Osteoblast (primary cell): ENCODE measurements at places on chromosomes 7 and 10.

DNA sequence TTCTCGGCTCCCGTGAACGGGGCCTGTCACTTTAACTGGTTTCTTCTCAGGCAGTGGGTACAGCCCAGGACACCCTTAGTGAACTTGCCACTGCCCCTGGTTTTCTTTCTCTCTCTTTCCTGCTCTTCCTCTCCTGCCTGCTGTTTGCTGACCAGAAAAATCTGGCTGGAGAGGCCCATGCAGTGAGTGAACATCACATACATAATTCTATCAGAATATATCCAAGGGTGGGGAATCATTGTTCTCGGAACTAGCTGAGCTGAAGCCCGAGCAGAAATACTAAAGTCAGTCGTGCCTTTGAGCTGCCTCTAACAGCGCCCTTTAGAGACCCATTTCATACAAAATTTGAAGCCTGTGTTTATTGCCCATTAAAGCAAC, 501.5 kb upstream of the GALNT17 start:
- DNase-seq = no peak

GRCh38 chr7:1510780-1511154, 6.6 kb upstream of the INTS1 start:
- no peak for DNase-seq

GRCh38 chr10:131154306-131155025, 157.1 kb downstream of the TCERG1L start:
- no peak for DNase-seq

DNA sequence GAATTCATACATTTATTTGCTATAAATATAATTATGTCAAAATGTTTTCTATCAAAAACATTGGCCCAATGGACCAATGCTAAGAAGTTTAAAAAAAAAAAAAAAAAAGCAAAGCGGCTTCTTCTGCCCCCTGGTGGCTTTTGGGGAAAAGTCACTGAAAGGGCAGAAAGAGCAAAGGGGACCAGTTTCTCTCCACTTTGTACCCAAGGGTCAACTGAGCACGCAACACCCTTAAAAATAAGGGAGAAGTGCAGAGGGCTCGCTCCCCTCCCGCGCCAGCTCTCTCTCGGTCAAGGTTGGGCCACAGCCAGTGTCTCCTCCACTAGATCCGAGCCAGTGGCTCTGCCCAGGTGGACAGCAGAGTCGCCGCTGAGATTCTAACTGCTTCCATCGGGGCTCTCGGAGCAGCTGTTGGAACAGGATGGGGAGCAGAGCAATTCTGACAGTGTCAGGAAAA, 136.4 kb upstream of the FGFR2 start:
- DNase-seq = peak; percentile 87

- no peak for DNase-seq
Measured at GRCh38 chr10:129914153-129914855, 49.8 kb downstream of the EBF3 start.

- DNase-seq = no peak
Measured at GRCh38 chr10:109937460-109938065, 14.3 kb upstream of the XPNPEP1 start.

GRCh38 chr10:62719061-62719460, 85.5 kb upstream of the ADO start:
- DNase-seq = no peak

DNA sequence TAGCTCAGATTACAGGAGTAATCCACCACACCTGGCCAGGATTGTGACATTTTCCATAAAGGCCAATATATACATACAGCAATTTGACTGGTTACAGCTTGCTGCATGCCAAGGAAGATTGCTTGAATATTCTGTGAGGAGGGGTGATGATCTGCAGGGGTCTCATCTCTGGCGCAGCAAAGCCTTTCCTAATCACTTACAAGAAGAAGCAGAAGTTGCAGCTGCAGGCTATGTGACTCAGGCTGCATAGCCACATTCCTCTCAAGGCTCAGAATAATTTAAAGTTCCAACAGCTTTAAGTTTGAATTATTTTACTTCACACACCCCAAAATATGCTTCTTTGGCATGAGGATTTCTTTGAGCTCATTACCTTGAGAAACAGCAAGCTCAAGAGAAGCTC, 11.4 kb upstream of the RASGEF1A start:
- DNase-seq = no peak

- no peak for DNase-seq
Measured at GRCh38 chr10:17427666-17428350, 26.6 kb downstream of the ST8SIA6 start.

DNA sequence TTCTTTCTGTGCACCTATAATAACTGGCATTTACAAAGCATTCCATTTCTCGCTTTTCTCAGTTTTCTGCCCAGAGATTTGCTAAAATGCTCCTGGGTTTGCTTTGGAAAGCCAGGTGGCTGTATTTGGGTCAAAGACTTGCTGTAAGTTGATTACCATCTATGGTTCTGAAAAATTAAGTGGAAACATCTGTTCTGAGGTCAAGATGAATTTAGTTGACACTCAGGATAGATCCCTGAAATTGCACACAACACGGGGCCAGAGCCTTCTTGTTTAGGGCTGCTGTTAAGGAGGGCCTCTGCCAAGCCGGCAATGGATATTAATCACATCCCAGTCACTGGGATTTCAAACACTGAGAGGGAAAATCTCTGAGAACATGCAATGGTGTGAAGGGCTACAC, 111.6 kb upstream of the GLI3 start:
- DNase-seq = no peak

DNA sequence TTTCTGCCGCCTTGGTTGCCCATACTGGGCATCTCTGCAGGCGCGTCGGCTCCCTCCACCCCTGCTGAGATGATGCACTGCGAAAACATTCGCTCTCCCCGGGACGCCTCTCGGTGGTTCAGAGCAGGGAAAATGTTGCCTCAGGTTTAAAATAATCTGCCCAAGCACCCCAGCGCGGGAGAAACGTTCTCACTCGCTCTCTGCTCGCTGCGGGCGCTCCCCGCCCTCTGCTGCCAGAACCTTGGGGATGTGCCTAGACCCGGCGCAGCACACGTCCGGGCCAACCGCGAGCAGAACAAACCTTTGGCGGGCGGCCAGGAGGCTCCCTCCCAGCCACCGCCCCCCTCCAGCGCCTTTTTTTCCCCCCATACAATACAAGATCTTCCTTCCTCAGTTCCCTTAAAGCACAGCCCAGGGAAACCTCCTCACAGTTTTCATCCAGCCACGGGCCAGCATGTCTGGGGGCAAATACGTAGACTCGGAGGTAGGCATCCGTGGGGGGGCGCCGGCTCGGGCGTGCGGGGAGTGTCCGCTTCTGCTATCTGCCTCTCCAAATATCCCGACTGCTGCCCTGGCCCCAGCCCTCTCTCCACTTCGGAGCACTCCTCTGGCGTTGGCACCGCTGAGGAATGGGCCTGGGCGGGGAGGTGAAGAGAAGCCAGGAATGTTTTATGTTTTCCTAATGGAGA, at the start of gene CAV1:
Gene CAV1, plus strand, starts transcription at position 428 of the 689 bp plus-strand sequence. Its CDS starts 27 bp downstream, at position 455.
- DNase-seq = peak; percentile 99

DNA sequence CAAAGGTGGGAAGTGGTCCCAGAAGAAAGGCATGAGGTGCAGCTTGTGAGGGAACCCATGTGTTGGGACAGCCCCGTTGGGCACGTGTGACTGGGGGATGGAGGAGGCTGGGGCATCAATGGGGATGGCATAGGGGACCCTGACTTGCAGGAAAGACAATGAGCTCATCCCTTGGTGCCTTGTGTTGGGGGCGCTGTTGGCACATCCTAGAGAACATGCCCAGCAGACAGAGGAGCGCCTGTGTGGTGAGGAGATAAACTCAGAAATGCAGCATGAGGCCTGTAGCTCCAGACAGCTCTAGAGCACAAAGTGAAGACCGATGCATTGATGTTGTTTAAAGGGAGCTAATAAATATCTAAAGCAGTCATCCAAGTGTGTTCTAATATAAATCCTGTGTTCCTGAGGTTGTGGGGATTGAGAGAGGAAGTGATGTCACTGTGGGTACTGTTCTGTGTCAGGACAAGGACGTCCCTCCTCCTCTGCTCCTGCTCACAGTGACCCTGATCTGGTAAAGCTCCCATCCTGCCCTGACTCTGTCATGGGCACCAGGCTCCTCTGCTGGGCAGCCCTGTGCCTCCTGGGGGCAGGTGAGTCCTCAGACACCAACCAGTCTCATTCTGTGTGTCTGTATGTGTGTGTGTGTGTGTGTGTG, 126.1 kb upstream of the PRSS58 start:
- no peak for DNase-seq

- no peak for DNase-seq
Measured at GRCh38 chr10:14696821-14697220, 77.9 kb downstream of the FAM107B start.

DNA sequence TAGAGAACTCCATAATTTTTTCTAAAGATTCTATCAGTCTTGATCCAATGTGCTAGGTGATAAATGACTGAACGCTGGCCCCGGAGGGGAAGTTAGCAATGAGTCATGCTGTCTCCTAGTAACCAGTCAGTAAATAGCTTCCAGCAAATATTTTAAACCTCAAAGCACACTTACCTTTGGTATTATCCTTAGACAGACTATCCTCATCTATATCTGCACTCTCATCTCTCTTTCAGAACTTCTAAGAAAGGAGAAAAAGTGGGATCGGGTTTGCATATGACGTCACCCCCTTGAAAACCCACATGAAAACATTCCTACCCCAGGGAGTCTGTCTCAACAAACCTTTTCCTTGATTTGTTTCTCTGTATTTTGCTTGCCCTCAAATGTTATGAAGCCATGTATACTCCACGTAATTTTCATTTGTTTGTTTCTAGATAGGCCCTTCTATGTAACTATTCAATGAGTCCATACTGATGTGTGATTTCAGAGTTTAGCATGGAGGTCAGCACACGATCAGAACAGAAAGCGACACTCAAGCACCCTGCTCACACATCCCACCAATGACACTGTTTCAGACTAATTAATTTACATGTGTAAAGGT, 174.9 kb upstream of the NRP1 start:
- DNase-seq = peak; percentile 84
